ENCODE measurements at places on chromosomes 12 and 14.

DNA sequence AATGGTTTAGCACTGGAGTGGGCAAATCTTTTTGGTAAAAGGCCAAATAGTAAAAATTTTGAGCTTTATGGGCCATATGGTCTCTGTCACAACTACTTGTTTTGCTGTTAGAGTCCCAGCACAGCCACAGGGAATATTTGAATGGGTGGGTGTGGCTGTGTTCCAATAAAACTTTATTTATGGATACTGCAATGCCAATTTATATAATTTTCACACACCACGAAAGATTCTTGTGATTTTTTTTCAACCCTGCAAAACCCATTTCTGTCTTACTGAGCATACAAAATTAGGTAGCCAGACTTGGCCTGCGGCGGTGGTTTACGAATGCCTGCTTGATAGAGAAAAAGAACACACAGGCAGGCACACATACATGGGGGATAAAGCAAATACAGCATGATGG is 28.3 kb downstream of the TMEM120B start:
- DNase-seq: no peak

- DNase-seq: no peak
Measured at GRCh38 chr14:96756745-96757144, 40.4 kb upstream of the VRK1 start.

- DNase-seq: no peak
Measured at GRCh38 chr12:105820429-105821125, 318.2 kb downstream of the NUAK1 start.

DNA sequence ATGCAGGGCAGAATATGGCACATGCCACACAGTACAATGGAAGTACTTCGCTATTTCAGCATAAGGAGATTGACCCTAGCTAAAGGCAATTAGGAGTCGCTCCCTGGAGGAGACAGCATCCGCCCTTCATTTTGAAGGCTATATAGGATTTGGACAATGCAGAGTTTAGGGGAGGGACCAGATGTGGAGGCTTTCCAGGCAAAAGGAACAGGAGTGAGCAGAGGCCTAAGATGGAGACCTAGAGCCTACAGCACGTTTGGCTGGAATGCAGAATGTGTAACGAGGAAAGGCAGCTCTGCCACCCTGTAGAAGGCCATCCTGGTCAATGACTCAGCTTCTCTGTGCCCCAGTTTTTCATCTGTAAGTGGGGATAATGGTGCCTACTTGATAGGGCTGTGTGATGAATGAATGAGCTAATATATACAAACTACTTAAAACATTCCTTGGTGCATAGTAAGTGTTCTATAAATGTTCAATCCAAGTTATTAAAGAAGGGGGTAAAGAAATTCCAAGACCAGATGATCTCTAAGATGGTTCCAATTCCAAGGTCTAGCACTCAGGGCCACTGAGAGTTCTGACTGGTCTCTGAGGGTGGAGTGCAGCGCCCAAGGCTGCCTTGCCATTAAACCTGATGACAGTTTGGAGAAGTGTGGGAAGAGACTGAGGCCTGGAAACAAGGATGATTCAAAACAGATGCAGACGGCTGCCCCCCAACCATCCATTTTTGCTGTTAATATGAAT is 54.3 kb upstream of the FRMD6 start:
- no peak for DNase-seq

DNA sequence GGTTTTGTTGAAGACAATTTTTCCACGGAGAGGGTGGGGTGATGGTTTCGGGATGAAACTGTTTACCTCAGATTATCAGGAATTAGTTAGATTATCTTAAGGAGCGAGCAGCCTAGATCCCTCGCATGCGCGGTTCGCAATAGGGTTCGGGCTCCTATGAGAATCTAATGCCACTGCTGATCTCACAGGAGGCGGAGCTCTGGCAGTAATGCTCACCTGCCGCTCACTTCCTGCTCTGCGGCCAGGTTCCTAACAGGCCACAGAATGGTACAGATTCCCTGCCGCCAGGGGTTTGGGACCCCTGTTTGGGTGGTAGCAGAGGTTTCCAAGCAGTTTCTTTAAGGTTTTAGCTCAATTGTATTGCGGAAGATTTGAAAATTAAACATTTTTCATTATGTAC is 439.8 kb upstream of the OR4E1 start:
- no peak for DNase-seq

GRCh38 chr12:101743724-101744472 is 4.6 kb upstream of the SYCP3 start:
- DNase-seq: no peak

GRCh38 chr14:81066672-81067071 is 111.3 kb downstream of the TSHR start:
- no peak for DNase-seq

- DNase-seq: no peak
Measured at GRCh38 chr14:90733139-90733808, 83.0 kb downstream of the TTC7B start.

DNA sequence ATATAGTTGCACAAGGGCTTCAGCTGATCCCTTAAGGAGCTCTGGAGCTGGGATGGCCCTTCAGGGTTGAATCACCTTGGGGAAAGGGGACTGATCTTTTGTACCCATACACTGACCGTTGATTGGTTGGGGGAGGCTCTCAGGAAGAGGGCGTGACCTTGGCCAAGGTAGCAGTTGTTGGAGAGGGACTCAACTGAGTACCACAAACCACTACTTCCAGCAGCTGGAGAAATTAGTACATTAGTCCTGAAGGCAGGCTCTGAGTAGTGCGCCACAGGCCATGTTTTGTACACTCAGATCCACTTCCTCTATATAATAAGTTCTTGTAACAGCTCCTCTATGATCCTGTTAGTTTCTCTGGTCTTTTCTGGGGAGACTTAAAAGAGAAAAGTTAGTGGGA is 317.6 kb downstream of the CCDC91 start:
- no peak for DNase-seq

GRCh38 chr12:52448228-52448627 is 3.7 kb downstream of the KRT6B start:
- no peak for DNase-seq

- no peak for DNase-seq
Measured at GRCh38 chr14:58963873-58964597, 224.4 kb upstream of the DAAM1 start.

DNA sequence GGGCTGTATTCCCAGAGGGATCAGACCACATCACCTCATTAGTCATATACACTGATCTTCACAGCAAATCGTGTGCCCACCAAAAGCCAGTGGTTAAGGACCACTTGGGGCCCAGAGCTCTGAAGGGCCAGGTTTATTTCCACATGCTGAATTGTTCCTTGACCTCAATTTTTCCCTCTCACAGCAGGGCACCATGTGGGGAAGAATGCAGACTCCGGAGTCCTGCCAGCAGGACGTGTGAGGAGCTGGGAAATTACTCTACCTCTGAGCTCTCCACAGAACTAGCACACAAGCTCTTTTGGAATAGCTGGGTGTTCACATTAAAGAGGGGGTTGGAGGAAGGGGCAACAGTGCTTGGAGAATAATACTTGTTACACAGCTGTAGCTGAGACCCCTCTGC is 57.6 kb upstream of the SEL1L start:
- DNase-seq: no peak

DNA sequence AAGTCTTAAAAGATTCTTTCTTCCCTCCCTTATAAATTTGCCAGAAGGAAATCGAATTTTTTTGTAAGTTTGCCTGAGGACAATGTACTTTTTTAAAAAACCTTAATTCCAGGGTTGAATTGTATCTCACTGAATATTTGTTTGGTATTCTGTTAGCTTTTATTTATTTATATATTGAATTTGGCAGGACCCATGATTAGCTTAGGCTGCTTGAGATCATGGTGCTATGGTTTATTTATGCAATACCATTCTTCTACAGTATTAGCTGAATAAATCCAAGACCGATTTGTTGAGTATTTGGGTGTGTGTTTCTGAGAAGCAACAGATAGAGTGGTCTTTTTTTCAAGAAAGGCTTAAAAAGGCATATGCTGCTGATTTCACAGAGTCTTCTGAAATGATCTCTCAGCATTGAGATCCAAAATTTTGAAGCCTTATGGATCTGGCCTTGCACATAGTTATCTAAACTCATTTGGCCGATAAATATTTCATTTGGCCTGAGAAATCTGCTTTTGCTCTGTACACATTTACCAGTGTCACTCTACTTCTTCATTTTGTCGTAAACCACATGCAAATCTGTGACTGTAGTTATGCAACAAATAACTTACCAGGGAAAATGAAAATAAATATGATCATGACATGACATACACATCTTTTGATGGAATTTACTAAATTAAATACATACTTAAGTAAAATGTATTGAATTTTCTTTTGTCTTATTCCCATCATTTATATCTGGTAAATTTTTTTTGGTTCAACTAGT is 265.8 kb upstream of the FLRT2 start:
- DNase-seq: no peak

DNA sequence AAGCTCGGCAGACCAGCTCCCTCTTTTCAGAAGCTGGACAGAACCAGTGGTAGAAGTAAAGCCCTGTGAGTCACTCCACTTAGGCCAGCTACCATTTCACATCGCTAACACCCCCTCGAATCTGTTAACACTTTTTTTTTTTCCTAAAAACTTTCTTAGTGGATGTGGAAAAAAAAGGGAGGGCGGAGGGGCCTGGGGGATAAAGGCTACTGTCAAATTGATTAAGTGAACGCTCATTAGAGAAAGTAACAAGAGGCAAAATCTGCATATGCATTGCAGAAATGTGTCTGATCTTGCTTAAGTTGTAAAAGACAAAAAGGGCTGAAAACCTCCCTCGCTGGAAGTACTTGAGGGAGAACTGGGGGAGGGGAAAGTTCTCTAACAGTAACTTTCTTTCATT is 86.6 kb upstream of the OTX2 start:
- no peak for DNase-seq

- DNase-seq: no peak
Measured at GRCh38 chr14:87133073-87133801, 859.7 kb downstream of the GALC start.

- DNase-seq: no peak
Measured at GRCh38 chr12:102043928-102044327, 17.9 kb downstream of the WASHC3 start.

DNA sequence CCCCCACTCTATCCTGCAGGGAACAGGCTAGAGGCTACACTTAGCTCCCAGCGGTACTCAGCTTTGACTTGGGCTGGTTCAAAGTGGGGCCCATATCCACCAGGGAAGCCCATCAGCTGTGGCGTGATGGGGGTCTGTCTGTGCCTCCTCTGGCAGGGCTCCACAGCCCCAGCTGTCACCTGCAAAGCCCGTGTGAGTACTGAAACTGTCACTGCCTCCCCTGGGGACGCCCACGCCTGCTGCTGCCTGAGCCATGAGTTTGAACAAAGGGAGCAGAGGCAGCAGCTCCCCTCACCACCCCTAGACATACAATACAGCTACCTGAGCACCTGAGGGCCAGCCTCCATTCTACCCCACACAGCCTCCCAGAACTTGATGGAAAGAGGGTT is 5.0 kb downstream of the REM2 start:
- no peak for DNase-seq

GRCh38 chr12:63846238-63846967 is 1.9 kb downstream of the SRGAP1 start:
- DNase-seq: no peak

GRCh38 chr12:49865782-49866135 is 22.9 kb upstream of the BCDIN3D start:
- DNase-seq: no peak

DNA sequence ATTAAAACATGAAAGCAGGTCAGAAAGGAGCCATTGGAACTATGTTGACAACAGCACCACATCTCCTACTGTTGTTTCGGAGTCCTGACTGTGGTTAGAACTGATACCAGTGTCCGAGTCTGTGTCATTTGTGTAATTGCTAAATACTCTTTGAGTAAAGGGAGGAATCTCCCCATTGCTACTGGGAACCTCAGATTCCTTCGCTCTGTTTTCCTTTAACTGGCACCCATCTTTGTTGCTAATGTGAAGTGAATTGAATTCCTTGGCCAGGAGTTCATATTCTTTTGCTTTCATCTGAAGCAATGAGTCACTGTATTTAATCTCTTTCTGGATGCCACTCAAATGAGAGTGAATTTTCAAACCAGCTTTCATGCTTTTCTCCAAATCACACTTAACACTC is 31.5 kb downstream of the RASSF9 start:
- no peak for DNase-seq

DNA sequence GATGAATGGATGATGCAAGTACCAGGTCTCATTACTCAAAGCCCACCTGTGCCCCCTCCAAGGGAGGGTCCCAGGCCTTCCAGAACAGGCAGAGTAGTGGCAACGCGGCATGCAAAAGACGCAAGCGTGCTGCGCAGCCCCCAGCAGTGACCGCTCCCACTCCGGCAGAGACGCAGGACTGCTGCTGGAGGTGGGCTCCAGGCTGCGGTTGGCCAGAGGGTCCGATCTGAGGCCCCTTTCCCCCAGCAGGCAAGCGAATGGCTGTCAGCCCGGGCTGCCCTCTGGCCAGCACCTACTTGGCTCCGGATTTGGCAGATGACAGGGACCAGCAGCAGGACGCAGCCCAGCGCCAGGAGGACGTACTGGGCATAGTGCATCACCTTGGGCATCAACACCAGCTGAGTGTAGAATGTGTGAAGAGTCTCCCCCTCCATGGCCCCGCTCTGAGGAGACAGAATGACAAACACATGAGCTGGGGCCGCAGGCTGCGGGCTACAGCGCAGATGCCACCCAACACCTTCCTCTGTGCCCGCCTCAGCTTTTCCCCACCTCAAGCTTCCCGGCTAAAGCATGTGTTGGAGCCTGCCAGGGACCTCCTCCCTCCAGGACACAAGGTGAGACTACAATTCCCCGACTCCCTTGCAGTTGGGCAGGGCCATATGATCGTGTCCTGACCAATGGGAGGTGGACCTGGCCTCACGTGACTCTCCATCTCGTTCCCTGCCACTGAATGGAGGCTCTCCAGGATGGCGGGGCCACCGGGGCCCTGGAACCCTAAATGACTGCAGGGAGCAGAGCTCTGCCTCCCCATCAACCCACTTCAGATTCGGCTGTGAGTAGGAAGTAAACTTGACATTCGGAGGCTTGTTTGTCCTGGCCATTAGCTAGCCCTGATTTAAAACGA is 77.4 kb downstream of the SCARB1 start:
- DNase-seq: no peak

DNA sequence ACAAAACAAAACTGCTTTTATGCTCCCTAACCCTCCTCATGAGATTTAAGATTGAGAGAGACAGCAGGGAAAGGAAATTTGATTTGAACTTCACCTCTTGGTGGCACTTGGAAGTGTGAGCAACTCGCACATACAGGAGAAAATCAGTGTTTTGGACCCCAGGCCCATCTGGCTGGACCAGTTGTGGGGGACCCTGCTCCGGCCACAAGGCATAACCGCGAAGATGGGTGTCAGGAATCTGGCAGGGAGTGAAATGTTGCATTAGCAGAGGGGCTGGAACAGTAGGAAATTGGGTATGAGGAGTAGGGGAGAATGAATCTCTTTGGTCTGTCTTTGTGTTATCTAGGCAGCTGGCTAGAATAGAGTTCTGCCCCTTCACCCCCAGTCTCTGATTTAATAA is 1.2 kb downstream of the CIROP start:
- no peak for DNase-seq

GRCh38 chr14:90858511-90858910 is 42.3 kb upstream of the TTC7B start:
- DNase-seq: no peak

DNA sequence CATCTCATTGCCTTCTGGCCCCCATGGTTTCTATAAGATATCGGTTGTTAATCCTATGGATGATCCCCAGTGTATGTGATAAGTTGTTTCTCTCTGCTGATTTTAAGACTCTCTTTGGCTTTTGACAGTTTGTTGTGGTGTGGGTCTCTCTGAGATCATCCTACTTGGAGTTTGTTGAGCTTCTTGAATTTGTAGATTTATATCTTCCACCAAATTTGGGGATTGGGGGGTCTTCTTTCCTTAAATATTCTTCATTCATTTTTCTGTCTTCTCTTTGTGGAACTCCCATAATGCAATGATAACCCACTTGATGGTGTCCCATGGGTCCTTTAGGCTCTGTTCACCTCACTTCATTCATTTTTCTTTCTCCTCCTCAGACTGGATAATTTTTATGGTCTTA is 20.0 kb upstream of the BBS10 start:
- DNase-seq: no peak

Measured in DMS 273 treated with DMSO at 0.1 percent for 48 hours (cell line).